NCI-H446 treated with DMSO at 0.1 percent for 48 hours (cell line): ENCODE measurements at places on chromosomes 5 and 9.

GRCh38 chr5:56314529-56314928 lies 81.4 kb upstream of the ANKRD55 start:
- no peak for DNase-seq

DNA sequence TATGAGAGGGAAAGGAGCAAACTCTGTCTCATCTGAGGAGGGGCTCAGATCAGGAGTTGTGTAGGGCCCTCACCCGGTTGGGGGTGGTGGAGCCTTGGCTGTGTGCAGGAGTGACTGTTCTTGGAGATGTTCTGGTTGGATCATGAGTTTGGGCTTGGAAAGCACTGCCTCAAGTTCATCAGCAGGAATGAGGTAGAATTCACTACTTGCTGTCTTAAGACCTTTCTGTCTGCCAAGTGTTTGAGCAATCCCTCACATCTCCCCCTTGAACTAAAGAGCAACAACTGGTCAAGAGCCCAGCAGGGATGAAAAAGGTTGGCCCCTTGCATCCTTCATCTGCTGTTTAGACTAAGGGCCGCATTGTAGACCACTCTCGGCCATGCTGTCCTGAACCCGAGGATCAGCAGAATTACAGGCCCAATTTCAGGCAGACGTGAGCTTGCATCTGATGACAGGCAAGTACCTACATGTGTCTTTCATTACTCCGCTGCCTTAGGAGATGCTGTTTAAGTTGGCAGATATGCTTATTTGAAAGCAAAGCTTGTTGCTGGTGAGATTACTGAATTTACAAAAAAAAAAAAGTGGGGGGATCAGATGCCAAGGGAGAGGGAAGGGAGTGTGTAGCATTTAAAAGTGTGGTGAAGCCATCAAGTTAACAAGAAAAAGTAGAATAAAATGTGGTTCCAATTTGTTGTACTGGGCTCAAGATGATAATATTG lies 36.4 kb downstream of the PIK3R1 start:
- peak; percentile 20 for DNase-seq

- DNase-seq: no peak
These were observed at the start of gene EIF4EBP3 for GRCh38 chr5:140547508-140548299. EIF4EBP3 (plus strand) TSS chr5:140547662; CDS start chr5:140547738, 76 bp downstream.

- DNase-seq: peak; percentile 39
These were observed 821.8 kb upstream of the DMAC1 start for GRCh38 chr9:8621416-8621815.

GRCh38 chr5:54785729-54786591 lies 199.4 kb downstream of the ESM1 start:
- DNase-seq: no peak

- no peak for DNase-seq
These were observed 235.5 kb downstream of the ARHGEF28 start for GRCh38 chr5:73861313-73861988.
